ACHN (cell line): ENCODE measurements at places on chromosomes 4 and X.

- no peak for DNase-seq
Measured at GRCh38 chr4:8831221-8832112, 40.2 kb downstream of the HMX1 start.

- DNase-seq = no peak
Measured at GRCh38 chrX:128460835-128461234, 408.6 kb upstream of the ACTRT1 start.

DNA sequence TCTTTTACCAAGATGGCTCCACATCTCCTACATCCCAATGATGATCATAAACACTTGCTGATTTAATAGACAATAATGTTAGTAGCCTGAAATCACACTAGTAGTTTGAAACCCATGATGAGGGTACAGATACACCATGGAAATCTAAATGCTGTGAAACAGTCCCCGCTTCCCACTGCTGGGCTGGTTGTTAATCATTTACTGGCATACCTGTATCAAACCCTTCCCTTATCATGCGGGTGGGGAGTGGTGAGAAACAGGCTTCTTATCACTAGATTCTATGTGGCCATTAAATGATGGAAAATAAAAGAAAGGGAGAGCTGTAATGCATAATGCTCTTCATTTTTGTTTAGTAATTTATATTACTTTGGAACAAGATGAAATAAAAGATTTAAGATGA is 21.9 kb downstream of the MAOA start:
- DNase-seq = no peak

- DNase-seq = no peak
Measured at GRCh38 chr4:16065066-16065465, 18.8 kb downstream of the PROM1 start.

DNA sequence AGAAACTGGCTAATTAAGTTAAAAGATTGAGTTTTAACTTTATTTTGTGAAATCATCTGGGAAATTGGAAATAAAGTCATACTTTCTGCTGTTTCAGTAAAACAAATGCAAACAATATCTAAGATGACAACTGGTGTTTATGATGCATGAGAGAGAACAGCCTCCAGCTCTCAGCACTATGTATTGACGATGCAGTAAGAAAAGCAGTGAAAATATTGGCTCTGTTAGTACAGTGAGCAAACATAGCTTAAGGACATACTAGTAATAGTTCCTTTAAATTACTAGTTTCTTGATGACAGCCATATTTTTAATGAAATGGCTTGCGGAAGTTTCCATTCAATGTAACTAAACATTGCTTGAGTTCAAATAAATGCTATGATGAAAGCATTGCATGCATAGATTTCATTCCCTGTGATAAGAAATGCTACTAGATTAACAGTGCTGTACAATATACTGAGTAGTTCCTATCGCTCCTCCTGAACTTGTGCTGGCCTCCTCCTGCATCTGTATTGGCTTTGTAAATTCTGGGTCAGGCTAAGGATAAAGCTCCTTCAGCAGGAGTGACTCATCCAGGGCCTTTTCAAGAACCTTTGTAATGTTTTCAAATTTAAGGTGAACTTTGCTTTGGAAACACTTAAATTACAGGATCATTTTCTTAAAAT is 11.6 kb downstream of the ARHGAP24 start:
- no peak for DNase-seq

DNA sequence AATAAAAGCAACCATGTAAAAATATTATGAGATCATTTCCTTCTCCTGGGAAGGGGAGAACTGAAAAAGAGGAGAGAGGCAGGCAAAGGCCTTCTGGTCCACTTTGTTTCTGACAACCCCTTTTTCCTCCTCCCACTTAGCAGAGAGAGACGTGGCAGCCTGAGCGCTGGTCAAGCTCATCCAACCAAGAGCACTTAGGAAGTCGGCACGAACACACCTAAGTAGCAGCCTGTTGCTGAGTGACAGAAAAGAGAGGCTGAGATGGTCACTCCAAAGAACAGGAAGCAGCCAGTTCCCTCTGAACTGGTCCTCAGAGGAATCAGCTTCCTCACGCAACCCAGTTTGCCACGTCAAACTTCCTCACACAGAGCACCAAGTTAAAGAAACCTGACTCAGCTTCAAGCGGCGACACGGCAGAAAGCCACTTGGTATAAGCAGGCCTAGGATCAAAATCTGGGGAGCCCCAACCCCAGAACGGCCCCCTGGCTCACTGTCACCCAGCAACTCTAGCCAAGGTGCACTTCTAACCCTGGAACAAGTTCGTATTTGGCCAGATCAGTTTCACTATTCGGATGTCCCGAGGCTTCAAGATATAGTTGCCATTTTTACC is 861 bp downstream of the SEC24D start:
- peak; percentile 75 for DNase-seq

- DNase-seq = no peak
Measured at GRCh38 chr4:158322109-158322508, 111.8 kb downstream of the TMEM144 start.
